ENCODE measurements at places on chromosomes 16 and 17.

GRCh38 chr16:58345574-58346354 lies 46.5 kb upstream of the GINS3 start:
- no peak for DNase-seq

- no peak for DNase-seq
Measured at GRCh38 chr17:48605991-48606891, 1.5 kb upstream of the HOXB6 start.

DNA sequence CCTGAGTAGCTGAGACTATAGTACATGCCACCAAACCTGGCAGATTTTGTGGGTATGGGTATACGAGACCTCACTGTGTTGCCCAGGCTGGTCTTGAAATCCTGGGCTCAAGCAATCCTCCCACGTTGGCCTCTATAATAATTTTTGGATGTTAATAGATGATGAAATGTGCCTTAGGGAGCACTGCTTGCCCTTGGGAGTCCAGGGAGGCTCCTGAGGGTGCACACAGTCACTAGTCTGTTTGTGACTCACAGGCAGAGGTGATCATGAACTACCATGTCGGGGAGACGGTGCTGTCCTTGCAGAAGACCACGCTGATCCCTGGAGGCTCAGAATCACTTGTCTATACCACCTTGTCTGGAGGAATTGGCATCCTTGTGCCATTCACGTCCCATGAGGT lies 46.1 kb downstream of the SF3B3 start:
- DNase-seq = no peak

DNA sequence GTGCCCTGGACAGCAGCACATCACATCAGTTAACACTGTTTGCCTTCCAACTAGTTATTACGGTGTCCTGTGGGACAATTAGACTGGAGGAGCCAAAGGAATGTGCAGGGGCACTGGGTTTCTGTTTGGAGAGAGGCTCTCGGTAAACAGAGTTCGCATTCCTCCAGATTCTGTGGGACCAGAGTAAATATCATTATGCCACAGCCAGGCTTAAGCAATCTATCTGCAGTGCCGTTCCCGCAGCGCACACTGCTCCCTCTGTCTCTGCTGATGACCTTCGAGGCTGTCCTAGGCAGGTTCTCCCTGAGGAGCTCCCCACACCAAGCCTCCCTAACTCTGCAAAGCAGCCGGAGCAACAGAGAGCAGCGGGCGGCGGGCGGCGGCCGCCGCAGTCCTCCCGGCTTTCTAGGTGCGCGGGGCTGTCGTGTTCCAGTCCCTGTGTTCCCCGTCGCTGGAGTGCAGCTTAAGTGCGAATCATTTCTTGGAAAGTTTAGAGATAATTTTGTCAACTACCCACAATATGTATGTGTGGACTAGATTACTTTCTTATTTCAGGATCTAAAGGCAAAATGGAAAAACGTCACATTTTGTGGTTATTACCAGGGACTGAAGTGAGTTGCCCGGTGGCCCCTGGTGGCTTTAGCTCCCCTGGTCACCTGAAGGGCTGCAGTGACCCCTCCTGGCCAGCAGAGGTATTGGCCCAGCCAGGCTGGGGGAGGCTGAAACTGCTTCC lies 43.3 kb downstream of the PGS1 start:
- DNase-seq = peak; percentile 75

DNA sequence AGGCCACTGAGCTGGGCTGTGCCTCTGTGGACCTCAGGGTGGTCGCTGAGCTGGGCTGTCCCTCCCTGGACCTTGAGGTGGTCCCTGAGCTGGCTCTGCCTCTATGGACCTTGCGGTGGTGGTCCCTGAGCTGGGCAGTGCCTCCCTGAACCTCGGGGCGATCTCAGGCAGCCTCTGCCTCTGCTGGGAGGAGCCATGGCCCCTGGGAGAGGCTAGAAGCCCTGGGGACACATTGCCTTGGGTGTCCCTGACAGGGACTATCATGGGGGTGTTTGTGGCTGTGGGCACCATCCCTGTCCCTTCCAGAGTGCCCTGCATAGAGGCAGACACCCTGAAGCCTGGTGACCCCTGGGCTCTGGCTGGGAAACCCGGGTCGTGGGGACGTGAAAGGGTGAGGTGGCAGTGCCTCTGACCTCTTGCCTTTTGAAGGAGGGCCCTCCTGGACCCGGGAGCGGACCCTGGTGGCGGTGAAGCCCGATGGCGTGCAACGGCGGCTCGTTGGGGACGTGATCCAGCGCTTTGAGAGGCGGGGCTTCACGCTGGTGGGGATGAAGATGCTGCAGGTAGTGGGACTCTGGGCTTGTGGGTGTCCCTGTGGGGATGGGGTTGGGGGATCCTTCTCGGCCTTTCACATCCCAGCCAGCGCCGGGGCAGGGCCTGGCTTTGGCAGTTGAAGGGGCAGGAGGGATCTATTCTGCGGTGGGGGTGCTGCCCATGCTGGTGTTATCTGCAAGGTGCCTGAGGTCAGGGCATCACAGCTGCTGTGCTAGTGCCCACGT lies 1.8 kb downstream of the NME4 start:
- no peak for DNase-seq

DNA sequence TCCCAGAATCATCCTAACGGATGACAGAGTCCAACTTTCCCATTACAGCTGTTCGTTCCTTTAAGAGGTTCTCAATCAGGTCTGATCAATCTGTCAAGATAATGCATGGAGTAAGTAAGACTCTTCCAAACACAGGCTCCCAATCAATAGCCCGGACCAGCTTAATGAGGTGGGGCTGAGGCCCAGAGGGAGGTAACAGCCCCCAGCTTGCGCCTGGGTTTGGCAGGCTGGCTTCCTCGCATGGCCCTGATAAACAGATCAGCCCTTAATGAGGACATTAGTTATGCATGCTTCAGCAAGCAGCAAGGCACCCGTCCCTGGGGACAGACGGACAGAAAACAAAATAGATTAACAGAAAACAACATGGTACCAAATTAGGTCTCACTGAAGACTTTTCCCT lies 145.7 kb downstream of the ZFHX3 start:
- no peak for DNase-seq

DNA sequence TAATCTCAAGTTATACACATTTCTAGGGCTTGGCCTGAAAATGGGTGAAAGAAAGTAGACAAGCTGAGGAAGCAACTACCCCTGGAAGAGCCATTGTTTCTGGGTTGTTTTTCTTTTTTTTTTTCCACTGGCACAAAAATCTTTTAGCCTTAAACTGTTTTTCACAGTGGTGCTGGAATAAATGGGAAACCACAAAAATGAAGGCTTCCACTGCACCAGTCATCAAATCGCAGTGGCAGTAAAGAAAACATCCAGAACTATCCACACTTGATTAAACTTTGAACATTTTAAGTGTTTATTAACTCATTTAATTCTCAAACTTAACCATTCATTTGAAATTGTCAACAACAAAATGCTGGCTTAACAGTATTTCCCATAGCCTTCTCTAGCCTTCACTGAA lies 14.3 kb downstream of the CMTM4 start:
- no peak for DNase-seq

GRCh38 chr17:45584092-45585036 lies 93.8 kb upstream of the PLEKHM1 start:
- peak; percentile 72 for DNase-seq

- no peak for DNase-seq
Measured at GRCh38 chr17:43671031-43671692, 9.4 kb upstream of the MEOX1 start.

- no peak for DNase-seq
Measured at GRCh38 chr17:77654296-77654695, 304.2 kb upstream of the TNRC6C start.

DNA sequence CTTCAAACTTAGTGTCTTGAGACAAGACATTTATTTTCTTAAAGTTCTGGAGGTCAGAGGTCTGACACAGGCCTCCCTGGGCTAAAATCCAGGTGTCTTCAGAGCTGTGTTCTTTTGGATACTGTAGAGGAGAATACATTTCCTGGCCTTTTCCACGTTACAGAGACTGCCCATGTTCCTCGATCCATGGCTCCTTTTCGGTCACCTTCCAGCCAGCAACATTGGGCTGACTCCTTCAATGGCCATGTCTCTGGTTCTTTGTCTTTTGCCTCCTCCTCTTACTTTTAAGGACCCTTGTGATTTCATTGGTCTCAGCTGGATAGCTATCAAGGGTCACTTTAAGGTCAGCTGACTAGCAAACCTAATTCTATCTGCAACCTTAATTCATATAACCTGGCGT lies 212.4 kb downstream of the WWOX start:
- DNase-seq = no peak

DNA sequence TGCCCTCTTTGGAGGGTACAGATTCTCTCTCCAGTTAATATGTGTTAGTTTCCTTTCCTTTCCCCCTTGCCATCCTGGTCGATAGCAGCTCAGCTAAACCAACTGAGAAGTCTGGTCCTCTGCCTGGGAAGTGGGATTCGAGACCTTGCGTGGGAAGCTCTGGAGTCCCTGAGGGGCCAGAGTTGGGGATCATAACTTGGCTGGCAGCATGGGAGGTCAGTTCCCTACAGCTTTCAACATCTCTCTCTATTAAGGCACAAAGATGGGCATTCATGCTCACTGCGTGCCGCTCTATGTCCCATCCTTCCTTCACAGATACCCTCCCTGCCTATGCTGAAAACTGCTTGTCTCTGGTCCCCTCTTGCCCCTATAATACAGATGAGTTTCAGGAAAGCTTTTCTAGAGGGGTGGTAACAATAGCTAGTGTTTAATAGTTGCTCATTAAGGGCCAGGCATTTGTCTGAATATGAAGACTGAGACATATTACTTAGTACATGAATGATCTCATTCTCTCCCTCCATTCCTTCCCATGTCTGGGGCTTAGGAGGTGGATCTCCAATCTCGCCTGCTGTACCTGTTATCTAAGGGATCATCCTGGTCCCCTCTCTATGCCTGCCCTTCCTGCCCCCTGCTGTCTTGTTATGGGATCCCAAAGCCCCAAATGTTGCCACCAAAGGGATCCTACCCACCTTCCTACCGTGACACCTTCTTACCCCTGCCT lies 10.8 kb downstream of the THRA start:
- DNase-seq = no peak

- no peak for DNase-seq
Measured at GRCh38 chr17:79071161-79071740, 3.4 kb upstream of the ENGASE start.

GRCh38 chr17:14101976-14102375 lies 32.7 kb downstream of the COX10 start:
- DNase-seq = no peak

DNA sequence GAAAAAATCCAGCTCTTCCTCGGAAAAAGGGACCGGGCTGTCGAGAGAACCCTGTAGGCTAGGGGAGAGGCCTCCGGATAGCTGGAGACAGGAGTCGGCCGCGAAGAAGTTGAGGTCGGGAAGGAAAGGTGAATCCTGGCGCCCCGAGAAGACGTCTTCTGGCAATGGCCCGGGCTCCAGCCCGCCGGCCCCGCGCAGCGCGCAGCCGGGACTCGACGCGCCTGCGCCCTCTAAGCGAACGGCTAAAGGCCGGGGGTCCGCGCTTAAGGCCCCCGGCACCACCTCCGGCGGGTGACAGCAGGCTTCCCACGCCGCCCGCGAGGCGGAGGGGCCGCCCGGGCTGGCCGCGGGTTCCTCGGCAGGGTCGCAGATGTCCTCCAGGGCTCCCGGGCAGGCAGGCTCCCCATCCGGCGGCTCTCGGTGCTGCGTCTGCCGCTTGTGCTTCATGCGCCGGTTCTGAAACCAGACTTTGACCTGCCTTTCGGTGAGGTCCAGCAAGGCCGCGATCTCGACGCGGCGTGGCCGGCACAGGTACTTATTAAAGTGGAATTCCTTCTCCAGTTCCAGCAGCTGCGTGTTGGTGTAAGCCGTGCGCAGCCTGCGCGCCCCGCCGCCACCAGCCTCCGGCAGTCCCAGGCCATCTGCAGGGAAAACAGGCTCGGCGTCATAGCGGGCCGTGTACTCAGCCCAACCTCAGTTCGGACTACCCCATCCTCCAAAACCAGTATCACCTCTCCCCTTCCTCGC lies 1.6 kb downstream of the HOXB2 start:
- DNase-seq = no peak

DNA sequence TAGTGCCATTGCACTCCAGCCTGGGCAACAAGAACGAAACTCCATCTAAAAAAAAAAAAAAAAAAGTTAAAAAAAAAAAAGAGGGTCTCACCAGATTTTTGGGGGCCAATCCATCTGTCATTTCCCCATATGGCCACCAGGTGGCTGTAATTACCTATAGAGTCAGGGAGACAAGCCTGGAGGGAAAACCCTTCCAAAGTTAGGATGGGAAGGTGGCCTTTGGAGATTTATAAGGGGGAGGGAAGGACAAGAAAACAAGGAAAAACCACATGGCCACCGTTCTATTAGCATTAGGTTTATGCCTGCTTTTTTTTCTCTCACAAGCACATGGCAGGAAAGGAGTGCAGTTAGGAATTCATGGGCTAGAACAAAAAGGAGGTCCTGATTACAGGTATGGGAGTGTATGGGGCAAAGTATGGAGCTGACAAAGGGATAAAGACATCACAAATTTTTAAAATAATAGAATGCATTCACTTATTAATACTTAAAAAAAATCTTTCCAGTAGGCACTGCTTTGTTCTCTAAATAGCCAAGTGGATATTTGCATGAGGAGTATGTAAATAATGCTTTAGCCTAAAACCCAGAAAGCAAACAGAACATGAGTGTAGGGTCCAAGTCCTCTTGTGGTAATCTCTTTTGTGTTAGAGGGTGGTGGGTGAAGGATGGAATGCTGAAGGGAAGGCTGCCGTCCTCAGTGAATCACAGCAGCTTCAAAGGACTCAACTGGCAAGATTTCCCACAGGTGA lies 5.1 kb downstream of the CYB5D1 start:
- no peak for DNase-seq

DNA sequence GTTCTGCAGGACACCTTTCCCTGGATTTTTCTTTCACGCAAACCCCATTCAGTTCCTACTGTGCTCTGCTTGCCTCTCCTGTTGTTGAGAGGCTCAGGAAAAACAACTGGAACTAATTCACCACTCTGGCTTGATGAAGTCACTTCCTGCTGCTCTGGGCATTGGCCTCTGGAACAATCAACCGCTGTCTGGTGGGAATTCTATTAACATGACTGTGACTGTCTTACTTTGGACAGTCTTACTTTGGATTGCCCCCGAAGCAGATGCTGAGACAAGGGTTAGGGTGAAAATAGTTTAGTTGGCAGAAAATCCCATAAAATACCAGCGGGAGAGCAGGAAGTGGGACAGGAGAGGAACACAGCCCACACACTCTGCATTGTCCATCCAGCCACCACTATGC lies 90.0 kb upstream of the HSBP1 start:
- DNase-seq = no peak

Measured in HL-60 (cell line).